ENCODE measurements at places on chromosomes 7 and 10.

GRCh38 chr7:121275204-121275603 is 53.6 kb upstream of the WNT16 start:
- no peak overlapping the region for H3K27ac ChIP-seq
- DNase-seq, result no peak
- H3K4me3 ChIP-seq, result no peak overlapping the region
- peaks cover 14% of the 10 kb centered on the region for H3K27me3 ChIP-seq

DNA sequence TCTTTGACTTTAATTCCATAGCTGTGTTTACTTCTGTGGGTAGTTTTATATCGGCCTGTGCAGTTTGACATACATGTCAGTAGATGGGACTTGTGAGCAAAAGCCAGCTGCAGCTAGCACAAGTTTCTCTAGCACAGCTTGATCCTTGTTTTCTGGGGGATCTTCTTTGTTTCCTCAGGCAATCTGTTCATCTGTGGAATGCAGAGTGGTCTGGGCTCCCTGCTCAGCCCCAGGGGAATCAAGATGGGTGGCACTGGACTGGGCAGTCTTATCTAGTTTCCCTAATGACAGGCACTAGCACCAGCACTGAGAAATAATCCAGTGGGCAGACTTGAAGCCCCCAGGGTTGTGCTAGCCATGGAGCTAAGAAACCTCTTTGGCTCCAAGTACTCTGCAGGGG is 40.8 kb downstream of the CYP2C19 start:
- H3K36me3 ChIP-seq, result no peaks in the 10 kb centered on the region
- H3K4me1 ChIP-seq, result no peaks in the 10 kb centered on the region
- DNase-seq, result no peak
- no peak overlapping the region for H3K4me3 ChIP-seq
- no peaks in the 10 kb centered on the region for H3K27me3 ChIP-seq
- H3K27ac ChIP-seq, result no peak overlapping the region

DNA sequence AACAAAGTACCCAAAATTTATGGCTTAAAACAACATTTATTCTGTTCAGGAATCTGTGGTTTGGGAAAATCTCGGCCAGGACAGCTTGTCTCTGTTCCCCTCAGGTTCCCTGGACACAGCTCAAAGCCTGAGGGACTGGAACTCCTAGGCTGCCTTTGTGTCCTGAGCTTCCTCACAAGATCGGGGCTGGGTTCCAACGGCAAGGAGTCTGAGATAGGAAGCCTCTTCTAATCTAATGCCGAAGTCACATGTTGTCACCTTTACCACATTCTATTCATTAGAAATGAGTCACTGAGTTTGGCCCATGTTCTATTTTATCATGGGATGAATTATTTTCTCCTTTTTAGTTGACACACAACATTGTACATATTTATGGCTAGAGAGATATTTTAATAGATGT is 80.5 kb downstream of the ANKRD26 start:
- no peak for DNase-seq
- H3K36me3 ChIP-seq, result peaks cover 9% of the 10 kb centered on the region

GRCh38 chr10:126087796-126088505 is 191.6 kb downstream of the FANK1 start:
- no peaks in the 10 kb centered on the region for H3K27me3 ChIP-seq
- no peaks in the 10 kb centered on the region for H3K4me1 ChIP-seq
- no peak overlapping the region for H3K4me3 ChIP-seq
- no peak overlapping the region for H3K27ac ChIP-seq
- no peaks in the 10 kb centered on the region for H3K36me3 ChIP-seq
- DNase-seq, result no peak

GRCh38 chr10:70135684-70136083 is 3.1 kb upstream of the AIFM2 start:
- H3K4me1 ChIP-seq, result peaks cover 27% of the 10 kb centered on the region
- DNase-seq, result no peak
- H3K4me3 ChIP-seq, result no peak overlapping the region
- no peak overlapping the region for H3K27ac ChIP-seq

DNA sequence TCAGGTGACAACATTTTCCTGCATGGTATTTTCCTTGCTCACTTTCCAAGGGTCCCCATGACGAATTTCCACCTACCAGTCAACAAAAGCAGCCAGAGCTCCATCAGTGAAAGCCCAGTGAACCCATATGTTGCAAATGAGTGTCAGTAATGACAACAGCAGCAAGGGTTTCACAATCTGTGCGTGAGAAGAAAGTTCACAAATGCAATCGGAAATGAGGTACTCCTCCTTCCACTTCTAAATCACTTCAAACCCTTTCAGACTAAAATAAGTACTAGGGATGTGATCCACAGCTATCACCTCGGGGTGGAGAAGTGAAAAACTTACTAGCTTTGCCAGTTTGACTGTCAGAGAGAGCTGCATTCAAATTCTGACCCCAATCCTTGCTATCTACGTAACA is 55.6 kb upstream of the BET1 start:
- no peak overlapping the region for H3K4me3 ChIP-seq
- H3K27me3 ChIP-seq, result peaks cover 38% of the 10 kb centered on the region
- H3K27ac ChIP-seq, result no peak overlapping the region
- H3K4me1 ChIP-seq, result peaks cover 29% of the 10 kb centered on the region

GRCh38 chr7:150830937-150831336 is 21.4 kb upstream of the AOC1 start:
- no peaks in the 10 kb centered on the region for H3K4me1 ChIP-seq
- H3K27ac ChIP-seq, result no peak overlapping the region
- H3K36me3 ChIP-seq, result no peaks in the 10 kb centered on the region
- H3K4me3 ChIP-seq, result no peak overlapping the region

DNA sequence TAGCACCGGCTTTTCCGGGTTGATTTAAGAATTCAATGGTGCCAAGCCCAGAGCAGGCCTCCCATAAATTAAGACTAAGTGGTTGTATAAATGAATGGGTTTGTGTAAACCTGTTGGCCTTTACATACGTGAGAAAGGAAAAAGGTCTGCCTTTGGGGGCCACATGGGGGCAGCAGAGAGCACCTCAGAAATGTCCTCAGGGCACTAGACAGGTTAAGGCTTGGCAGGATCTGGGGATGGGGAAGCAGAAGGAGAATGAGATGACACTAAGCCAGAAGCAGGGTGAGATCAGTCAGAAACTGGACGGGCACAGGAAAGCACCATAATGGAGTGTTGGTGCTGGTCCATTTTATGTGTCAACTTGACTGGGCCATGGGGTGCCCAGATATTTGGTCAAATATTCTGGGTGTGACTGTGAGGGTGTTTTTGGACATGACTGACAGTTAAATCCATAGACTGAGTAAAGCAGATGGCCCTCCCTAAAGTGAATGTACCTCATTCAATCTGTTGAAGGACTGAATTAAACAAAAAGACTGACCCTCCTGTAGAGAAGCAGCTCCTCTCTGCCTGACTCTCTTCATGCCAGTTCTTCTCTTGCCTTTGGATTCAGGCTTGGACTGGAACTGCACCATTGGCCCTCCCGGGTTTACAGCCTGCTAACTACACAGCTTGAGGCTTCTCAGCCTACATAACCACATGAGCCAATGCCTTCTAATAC is 58.9 kb downstream of the FRMPD2 start:
- H3K27me3 ChIP-seq, result peaks cover 7% of the 10 kb centered on the region
- H3K36me3 ChIP-seq, result no peaks in the 10 kb centered on the region
- H3K4me1 ChIP-seq, result no peaks in the 10 kb centered on the region
- DNase-seq, result peak; percentile 55

DNA sequence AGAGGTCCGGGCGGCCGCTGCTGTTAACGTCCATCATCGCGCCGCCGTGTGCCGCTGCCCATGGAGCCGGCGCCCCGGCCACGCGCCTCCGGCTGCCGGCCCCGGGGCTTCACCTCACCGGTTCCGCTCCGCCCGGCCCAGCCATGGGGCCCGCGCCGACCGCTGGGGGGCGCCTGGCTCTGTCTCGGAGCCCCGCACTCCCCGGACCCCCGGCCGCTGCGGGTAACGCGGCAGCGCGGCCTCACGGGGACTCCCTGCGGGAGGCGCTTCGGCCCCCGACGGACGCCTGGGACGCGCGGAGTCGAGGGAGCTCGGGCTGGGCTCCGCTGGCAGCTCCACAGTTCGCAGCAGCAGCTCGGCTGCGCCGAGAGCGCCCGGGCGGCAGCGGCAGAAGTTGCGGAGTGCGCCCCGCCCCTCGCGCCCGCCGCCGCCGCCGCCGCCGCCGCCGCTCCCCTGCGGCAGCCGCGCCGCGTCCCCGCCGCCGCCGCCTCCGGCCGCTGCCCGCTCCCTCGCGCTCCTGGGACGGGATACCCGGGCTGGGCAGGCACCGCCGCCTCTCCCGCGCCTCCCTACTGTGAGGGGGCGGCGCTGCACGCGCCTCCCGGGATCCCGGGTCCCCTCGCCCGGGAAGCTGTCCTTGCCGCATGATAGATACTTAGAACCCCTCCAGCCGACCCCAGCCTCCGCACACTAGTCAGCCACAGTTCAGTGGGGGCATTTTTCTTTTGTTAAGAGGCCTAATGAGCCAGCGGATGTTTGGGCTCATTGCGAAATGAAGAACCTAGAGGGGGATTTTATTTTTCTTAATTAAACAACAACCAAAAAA is at the start of gene HTR7:
Gene HTR7, minus strand, starts transcription at position 405 of the 826 bp plus-strand sequence. Its CDS starts 368 bp downstream, at position 37.
- peak within 1 kb of the TSS; percentile 69 for H3K27ac ChIP-seq
- peak; percentile 68 for DNase-seq
- H3K4me1 ChIP-seq, result peaks cover 16% of the 10 kb centered on the region

DNA sequence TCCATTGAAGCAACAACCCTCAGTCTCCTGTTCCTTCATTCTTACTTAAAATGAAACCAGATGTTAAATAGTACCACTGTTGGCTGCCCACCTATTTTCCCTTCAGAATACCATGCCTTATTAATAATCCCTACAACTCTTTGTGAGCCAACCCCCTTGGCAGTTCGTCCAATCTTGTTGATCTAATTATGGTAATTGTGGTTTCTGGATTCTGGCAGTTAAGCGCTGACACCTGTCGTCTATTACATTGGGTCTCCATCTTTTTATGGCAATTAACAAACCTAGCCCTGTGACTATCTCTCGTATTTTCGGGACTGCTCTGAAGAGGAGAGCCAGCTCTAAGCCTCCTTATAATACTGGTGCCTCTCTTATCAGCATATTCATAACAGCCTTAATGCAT is 432.0 kb downstream of the ATRNL1 start:
- H3K4me3 ChIP-seq, result no peak overlapping the region
- DNase-seq, result no peak
- no peak overlapping the region for H3K27ac ChIP-seq
- H3K36me3 ChIP-seq, result no peaks in the 10 kb centered on the region
- no peaks in the 10 kb centered on the region for H3K27me3 ChIP-seq

GRCh38 chr7:5519515-5519928 is 95.9 kb upstream of the TNRC18 start:
- H3K27me3 ChIP-seq, result no peaks in the 10 kb centered on the region
- no peak for DNase-seq

- peaks cover 19% of the 10 kb centered on the region for H3K4me1 ChIP-seq
- H3K27ac ChIP-seq, result peak overlapping the region; percentile 62
- peaks cover 2% of the 10 kb centered on the region for H3K27me3 ChIP-seq
Measured at GRCh38 chr10:78210548-78210947, 176.9 kb downstream of the RPS24 start.

DNA sequence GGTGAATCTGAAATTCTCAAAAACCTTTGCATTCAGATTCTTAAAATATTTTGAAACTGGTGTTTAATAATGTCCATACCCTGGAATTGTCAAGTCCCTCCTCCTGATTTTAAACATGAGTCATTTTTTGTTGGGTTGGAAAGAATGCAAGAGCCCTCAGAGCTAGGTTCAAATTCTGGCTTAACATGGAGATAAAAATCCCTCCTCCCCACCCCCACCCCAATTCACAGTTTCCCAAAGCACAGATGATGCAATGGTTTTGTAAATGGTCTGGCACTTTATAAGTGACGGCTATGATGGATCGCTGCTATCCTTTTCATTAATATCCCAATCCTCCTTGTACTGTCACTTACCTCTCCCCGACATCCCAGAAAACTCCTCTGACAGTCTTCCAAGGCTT is 332.8 kb downstream of the PLXNA4 start:
- no peaks in the 10 kb centered on the region for H3K36me3 ChIP-seq
- H3K4me3 ChIP-seq, result no peak overlapping the region
- H3K4me1 ChIP-seq, result no peaks in the 10 kb centered on the region
- H3K27me3 ChIP-seq, result peaks cover 7% of the 10 kb centered on the region

DNA sequence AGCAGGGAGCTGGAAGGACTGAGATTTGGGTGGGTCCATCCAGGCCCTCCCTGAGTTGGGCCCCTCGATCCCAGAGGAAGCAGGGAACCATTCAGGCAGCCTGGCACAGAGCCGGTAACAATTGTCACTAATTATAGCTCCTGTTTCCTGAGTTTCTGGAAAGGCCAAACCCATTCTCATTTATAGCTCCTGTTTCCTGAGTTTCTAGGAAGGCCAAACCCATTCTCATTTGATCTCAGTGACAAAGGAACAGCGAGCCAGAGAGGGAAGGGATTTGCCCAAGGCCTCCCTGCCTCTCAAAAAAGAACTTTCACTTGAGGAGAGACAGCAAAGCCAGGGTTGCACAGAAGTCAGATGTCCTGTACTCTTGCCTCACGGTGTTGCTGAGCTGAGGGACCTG is 521.9 kb downstream of the TYW1 start:
- H3K27me3 ChIP-seq, result no peaks in the 10 kb centered on the region
- DNase-seq, result no peak
- no peaks in the 10 kb centered on the region for H3K36me3 ChIP-seq
- no peak overlapping the region for H3K4me3 ChIP-seq

- H3K4me1 ChIP-seq, result peaks cover 13% of the 10 kb centered on the region
- H3K27ac ChIP-seq, result no peak overlapping the region
- no peaks in the 10 kb centered on the region for H3K36me3 ChIP-seq
- H3K27me3 ChIP-seq, result no peaks in the 10 kb centered on the region
- DNase-seq, result no peak
Measured at GRCh38 chr7:34727464-34727995, 69.5 kb downstream of the NPSR1 start.

GRCh38 chr7:101021703-101022102 is 1.8 kb downstream of the MUC17 start:
- H3K4me3 ChIP-seq, result no peak overlapping the region
- H3K36me3 ChIP-seq, result no peaks in the 10 kb centered on the region
- no peak for DNase-seq
- peaks cover 13% of the 10 kb centered on the region for H3K4me1 ChIP-seq
- no peak overlapping the region for H3K27ac ChIP-seq

DNA sequence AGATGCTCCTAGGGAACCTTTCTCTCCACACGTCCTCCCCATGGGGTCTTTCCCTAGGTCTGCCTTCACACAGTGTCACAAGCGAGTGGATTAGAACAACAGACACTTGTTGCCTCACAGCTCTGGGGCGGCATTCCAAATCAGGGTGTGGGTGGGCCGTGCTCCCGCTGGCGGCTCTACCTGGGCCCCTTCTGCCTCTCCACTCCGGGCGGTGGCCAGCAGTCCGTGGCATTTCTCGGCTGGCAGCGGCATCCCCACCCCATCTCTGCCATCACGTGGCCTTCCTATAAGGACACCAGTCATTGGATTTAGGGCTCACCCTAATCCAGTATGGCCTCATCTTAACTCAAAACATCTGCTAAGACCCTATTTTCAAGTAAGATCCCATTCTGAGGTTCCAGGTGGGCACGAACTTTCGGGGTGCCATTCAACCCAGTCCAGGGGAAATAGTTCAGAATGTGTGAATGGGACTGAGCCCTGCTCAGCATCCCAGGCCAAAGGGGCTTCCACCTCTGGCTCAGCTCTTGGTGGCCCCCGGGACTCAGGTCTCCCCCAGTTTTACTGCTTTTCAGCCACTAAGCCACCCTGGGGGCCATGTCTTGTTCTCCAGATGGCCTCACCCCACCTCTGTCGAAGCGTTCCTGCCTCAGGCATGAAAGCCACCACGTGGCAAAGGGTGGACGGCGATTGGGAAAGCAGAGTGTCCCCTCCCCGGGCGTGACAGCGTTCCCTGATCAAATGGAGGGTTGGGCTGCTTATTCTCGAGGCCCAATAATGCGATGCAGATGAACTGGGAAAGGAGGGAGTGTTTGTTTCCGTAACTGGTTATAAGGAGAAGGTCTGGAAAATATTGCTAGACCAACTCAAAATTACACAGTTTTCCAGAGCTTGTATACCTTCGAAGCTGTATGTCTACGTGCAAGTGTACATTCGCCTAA is 350.0 kb downstream of the GLRX3 start:
- H3K27me3 ChIP-seq, result no peaks in the 10 kb centered on the region
- no peaks in the 10 kb centered on the region for H3K4me1 ChIP-seq
- no peak overlapping the region for H3K4me3 ChIP-seq
- no peak overlapping the region for H3K27ac ChIP-seq
- no peak for DNase-seq
- H3K36me3 ChIP-seq, result no peaks in the 10 kb centered on the region

Measured in activated naive CD8-positive, alpha-beta T cell treated with anti-CD3 and anti-CD28 coated beads, Interleukin-2, amount 50 U/mL, for 24 hours (primary cell).